Body of pancreas (tissue), 4 donors: ENCODE measurements at places on chromosomes 11 and 22. TPM values are rescaled to one million over a fixed set of nuclear protein-coding genes. Genes with fewer than 3 reads are reported as not detected.

GRCh38 chr22:24578355-24579257 is 14.3 kb downstream of the LRRC75B start:
- peaks cover 26% of the 10 kb centered on the region for H3K4me1 ChIP-seq
- no peak overlapping the region for H3K27ac ChIP-seq
- no peaks in the 10 kb centered on the region for H3K27me3 ChIP-seq
- DNase-seq = no peak
- no peak overlapping the region for H3K4me3 ChIP-seq

GRCh38 chr22:23692598-23693291 is 1.9 kb downstream of the RGL4 start:
- H3K4me1 ChIP-seq = no peaks in the 10 kb centered on the region
- no peak overlapping the region for H3K27ac ChIP-seq
- H3K4me3 ChIP-seq = no peak overlapping the region
- no peak for DNase-seq

GRCh38 chr11:66728693-66729385 is at the start of gene SPTBN2:
SPTBN2 (minus strand) TSS chr11:66729216; CDS start chr11:66721240, 7,976 bp downstream.
- H3K36me3 ChIP-seq = no peaks in the 10 kb centered on the region
- H3K4me3 ChIP-seq = no peak within 1 kb of the TSS
- no peak for DNase-seq
- peaks cover 20% of the 10 kb centered on the region for H3K4me1 ChIP-seq
- H3K27me3 ChIP-seq = no peaks in the 10 kb centered on the region

- no peaks in the 10 kb centered on the region for H3K27me3 ChIP-seq
- H3K36me3 ChIP-seq = no peaks in the 10 kb centered on the region
- H3K27ac ChIP-seq = no peak overlapping the region
- peaks cover 9% of the 10 kb centered on the region for H3K4me1 ChIP-seq
- DNase-seq = no peak
- no peak overlapping the region for H3K4me3 ChIP-seq
These were observed 5.9 kb downstream of the ARL2 start for GRCh38 chr11:65019824-65020223.

DNA sequence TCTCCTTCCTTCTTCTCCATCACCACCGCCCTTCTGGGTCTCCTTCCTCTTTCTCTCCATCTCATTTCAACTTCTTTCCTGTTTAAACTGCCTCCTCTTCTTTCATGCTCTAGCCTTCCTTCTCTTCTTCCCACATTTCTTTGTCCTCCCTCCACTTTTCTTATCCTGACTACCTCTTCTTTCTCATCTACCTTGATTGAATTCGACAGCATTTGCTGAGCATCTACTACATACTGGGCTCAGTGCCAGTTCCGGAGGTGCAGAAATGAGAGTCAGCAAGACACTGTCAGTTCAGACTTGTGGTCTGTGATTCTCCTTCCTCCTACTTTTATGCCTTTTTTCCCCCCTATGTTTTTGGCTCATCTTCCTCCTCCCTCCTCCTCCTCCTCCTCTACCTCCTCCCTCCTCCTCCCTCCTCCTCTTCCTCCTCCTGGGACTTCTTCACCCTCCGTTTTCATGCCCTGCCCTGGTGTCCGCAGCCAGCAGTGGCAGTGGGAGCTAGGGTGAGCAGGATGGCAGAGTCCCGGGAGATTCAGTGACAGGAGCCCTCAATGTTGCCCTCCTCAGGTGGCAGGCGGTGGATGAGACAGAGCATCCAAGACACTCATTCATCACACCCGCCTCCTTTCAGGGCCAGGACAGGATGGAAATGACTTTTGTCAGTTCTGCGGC is 146.0 kb upstream of the SEZ6L start:
- H3K4me3 ChIP-seq = no peak overlapping the region

The LDHAL6A gene
- not detected for total RNA-seq

The SLN gene
- 3.0 TPM for total RNA-seq

The IL18 gene
- total RNA-seq = 3.3 TPM

The OR8H2 gene
- not detected for total RNA-seq

The KCNJ11 gene
- total RNA-seq = 39.4 TPM

DNA sequence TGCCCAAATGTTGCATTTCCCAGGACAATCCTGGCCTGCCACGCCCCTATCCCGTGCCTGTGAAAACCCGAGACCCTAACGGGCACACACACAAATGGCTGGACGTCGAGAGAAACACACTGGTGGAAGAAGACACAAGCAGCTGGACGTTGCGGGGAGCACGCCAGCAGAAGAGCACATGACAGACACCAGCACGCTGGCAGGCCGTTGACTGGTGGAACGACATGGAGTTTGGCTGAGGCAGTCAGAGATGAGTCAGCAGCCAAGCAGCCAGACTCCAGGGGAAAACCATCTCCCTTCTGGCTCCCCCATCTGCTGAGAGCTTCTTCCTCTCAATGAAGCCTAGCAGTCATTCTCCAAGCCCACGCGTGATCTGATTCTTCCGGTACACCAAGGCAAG is 606.7 kb upstream of the LRRC4C start:
- no peak for DNase-seq
- H3K36me3 ChIP-seq = no peaks in the 10 kb centered on the region
- no peaks in the 10 kb centered on the region for H3K4me1 ChIP-seq
- no peak overlapping the region for H3K27ac ChIP-seq
- no peaks in the 10 kb centered on the region for H3K27me3 ChIP-seq

DNA sequence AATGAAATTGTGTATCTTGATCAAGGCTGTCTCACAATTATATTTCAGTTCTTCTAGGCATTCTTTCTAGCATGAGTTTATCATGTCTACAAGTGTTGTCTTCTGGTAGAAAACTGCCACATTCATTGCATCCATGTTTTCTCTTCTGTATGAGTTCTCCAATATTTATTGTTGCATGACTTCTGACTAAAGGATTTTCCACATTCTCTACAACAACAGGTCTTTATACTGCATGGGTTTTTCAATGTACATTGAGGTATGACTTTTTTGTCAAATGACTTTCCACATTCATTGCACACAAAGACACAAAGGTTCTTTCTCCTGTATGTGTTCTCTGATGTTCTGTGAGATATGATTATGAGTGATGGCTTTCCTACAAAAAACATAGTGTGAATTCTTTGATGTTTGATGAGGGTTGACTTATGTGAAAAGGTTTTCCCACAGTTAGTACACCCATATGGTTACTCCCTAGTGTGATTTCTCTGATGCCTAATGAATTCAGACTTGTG is 890.6 kb upstream of the CNTN5 start:
- no peaks in the 10 kb centered on the region for H3K27me3 ChIP-seq
- no peak overlapping the region for H3K27ac ChIP-seq
- no peak for DNase-seq
- H3K4me3 ChIP-seq = no peak overlapping the region
- H3K36me3 ChIP-seq = no peaks in the 10 kb centered on the region

The LRRC10B gene
- 1.6 TPM for total RNA-seq

The TMEM191C gene
- total RNA-seq = not detected

The SLC22A8 gene
- not detected for total RNA-seq

The OR4D6 gene
- not detected for total RNA-seq

DNA sequence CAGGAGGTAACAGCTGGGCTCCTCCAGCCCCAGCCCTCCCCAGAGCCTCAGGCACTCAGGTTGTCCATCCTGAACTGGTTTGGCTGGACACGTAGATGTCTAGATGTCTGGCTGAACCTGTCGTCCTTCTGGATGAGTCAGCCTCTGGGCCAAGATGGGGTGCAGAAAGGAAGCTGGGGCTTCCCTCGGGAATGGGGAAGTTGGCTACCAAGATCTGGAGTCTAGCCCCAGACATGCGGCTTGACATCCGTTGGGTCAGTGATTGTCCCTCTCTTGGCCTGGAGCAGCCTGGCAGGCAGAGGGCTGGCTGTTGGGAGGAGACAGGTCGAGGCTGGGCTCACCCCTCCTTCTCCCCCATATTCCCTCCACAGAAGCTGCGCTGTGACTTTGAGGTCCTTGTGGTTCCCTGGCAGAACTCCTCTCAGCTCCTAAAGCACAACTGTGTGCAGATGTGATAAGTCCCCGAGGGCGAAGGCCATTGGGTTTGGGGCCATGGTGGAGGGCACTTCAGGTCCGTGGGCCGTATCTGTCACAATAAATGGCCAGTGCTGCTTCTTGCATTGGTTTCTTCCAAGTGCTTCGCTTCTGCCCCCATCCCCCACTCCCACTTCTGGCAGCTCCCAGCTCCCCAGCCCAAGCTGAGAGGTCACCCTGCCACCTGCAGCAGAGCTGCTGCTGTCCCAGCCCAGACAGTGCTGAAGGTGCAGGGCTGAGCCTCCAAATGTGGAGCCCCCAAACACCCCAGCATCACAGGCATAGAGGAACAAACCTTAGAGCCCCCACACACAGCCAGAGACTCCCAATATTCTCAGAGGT is 1.3 kb downstream of the CST6 start:
- H3K4me1 ChIP-seq = no peaks in the 10 kb centered on the region
- H3K36me3 ChIP-seq = no peaks in the 10 kb centered on the region
- no peak for DNase-seq
- H3K27ac ChIP-seq = no peak overlapping the region
- H3K4me3 ChIP-seq = no peak overlapping the region

The PTPRCAP gene
- 6.9 TPM for total RNA-seq

The TUBA8 gene
- 5.2 TPM for total RNA-seq

DNA sequence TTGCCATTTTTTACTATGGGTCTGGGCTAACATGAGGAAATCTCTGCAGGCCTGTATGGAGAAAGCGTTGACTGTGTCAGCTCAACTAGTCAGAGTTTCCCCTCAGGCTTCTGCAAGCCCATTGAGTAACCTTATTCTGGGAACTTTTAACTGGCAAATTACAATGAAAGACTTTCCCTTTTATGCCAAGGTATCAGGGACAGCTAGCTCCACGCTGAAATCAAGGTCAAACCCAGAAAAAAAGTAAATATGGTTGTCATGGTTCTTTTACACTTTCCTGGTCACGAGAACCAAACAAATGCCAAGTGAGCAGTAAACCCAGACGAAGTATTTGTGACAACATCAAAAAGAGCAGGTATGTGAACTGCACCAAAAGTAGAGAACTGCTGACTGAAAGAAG is 13.8 kb downstream of the OSBP start:
- peak; percentile 61 for DNase-seq
- peaks cover 33% of the 10 kb centered on the region for H3K36me3 ChIP-seq
- H3K27me3 ChIP-seq = no peaks in the 10 kb centered on the region
- no peak overlapping the region for H3K4me3 ChIP-seq
- H3K4me1 ChIP-seq = peaks cover 39% of the 10 kb centered on the region

The SCUBE2 gene
- total RNA-seq = 40.0 TPM

The SAA1 gene
- total RNA-seq = 24.1 TPM

The OR8G5 gene
- not detected for total RNA-seq

The AQP11 gene
- 1.6 TPM for total RNA-seq

GRCh38 chr11:2699185-2699530 is 636 bp downstream of the KCNQ1OT1 start:
- H3K27ac ChIP-seq = peak overlapping the region; percentile 72
- peaks cover 8% of the 10 kb centered on the region for H3K4me1 ChIP-seq
- H3K27me3 ChIP-seq = no peaks in the 10 kb centered on the region
- DNase-seq = peak; percentile 44
- H3K36me3 ChIP-seq = no peaks in the 10 kb centered on the region

- no peaks in the 10 kb centered on the region for H3K27me3 ChIP-seq
- no peaks in the 10 kb centered on the region for H3K36me3 ChIP-seq
- H3K27ac ChIP-seq = no peak overlapping the region
- no peaks in the 10 kb centered on the region for H3K4me1 ChIP-seq
- no peak overlapping the region for H3K4me3 ChIP-seq
- peak; percentile 26 for DNase-seq
These were observed 8.2 kb upstream of the USP2 start for GRCh38 chr11:119389611-119390254.

The JAML gene
- total RNA-seq = 0.99 TPM

DNA sequence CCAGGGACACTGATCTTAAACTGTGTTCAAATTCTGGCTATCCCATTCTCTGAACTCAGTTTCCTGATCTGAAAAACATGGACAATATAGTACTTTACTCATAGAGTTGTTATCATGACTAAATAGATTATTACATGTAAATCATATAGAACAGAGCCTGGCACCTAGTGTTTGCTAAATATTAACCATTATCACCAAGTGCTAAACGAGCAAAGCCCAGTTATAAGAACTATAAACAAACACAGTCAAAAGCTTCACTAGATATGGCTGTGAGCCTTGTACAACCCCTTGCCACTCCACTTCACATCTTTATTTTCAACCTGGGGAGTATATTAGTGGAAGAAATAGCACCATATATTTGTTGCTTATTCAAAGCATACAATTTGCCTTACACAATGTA is 338.9 kb upstream of the CADM1 start:
- DNase-seq = no peak
- H3K27ac ChIP-seq = no peak overlapping the region
- no peaks in the 10 kb centered on the region for H3K36me3 ChIP-seq
- H3K4me1 ChIP-seq = no peaks in the 10 kb centered on the region
- H3K27me3 ChIP-seq = no peaks in the 10 kb centered on the region

- H3K27me3 ChIP-seq = no peaks in the 10 kb centered on the region
- peaks cover 24% of the 10 kb centered on the region for H3K4me1 ChIP-seq
- H3K4me3 ChIP-seq = no peak overlapping the region
- H3K36me3 ChIP-seq = no peaks in the 10 kb centered on the region
- peak; percentile 34 for DNase-seq
These were observed 99.4 kb downstream of the SHANK2 start for GRCh38 chr11:71153005-71153390.
